ENCODE measurements at places on chromosomes 1 and 21.

GRCh38 chr1:85166351-85166750 lies 34.5 kb downstream of the SYDE2 start:
- no peak for DNase-seq

GRCh38 chr1:92804721-92805201 lies 19.9 kb upstream of the EVI5 start:
- DNase-seq: no peak

DNA sequence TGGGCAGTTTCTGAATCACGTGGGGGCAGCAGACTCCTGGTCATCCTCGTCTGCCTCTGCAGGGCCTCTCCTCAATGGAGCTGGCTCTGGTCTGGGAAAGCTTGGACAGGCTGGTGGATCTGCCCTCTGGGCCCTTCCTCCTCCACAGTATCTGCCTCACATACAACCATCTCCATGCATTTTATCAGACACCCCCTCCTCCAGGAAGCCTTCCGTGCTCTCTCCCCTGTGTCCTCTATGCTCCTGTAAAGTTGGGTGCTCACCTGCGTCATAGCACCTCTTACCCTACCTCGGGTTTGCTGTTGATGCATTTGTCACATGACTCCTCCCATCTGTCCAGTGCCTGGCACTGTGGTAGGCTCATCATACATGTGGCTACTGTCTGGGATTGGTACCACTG lies 95.7 kb upstream of the TMEM51 start:
- no peak for DNase-seq

GRCh38 chr21:38957575-38958322 lies 152.0 kb downstream of the ETS2 start:
- no peak for DNase-seq

GRCh38 chr1:69411617-69412016 lies 156.1 kb upstream of the LRRC7 start:
- no peak for DNase-seq

DNA sequence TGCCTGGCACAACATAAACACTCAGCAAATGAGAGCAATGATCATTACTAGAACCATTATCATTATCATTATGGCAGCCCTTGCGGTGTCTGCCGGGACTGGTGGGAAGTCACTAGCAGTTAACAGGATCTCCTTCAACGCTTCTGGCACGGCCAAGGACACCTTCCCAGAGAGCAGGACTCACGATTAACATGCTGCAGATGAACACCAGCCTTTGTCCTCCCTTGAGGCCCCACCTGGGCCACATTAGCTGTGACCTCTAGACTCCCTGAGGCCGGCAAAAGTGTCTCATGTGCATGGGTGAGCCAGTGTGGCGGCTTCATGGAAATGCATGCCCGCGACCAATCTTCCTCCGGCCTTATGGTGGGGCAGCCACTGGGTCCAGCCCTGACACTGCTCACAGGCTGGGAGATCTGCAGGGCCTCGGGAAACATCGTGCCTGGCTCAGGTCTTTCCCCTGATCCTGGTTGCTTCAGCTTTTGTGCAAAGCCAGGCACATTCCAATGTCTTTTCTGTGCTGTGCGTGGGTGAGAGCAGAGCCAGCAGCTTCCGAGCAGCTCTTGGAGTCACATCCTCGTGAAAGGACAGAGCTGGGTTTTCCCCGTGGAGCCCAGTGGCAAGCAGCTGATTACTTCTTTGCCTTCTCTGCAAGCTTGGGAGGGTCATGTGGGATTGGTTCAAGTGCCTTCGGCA lies 107.3 kb downstream of the HMGB4 start:
- DNase-seq: no peak
